T follicular helper cell (primary cell): ENCODE measurements at places on chromosomes 7 and 10.
A peak's percentile ranks its signal among the peaks of the same experiment; 100 is the strongest.

GRCh38 chr7:46256870-46257661 is 336.0 kb upstream of the IGFBP3 start:
- no peak for DNase-seq

GRCh38 chr7:91957232-91957631 is 16.6 kb downstream of the AKAP9 start:
- no peak for DNase-seq

DNA sequence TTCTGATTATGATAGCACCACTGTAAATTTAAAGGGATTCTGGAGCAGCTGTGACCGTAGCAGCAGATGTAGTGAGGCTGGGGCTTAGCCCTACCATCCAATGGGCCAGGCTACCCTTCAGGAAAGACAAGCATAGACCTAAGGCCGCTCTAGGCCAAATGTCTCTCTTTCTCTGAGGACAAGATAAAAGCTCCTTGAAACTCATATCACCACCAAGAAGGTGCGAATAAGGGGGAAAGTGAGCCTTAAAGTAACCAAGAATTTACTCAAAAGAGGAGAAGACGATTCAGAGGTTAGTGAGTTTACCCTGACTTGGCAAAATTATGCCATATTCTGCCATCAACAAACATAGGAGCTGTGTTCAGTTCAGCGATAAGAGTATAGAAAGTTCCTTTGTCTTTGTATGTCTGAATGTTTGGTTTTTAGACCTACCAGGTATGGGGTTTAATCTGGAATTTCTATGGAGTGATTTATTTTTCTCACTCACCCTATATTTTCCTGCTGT is 79.8 kb downstream of the PFKFB3 start:
- DNase-seq: no peak

DNA sequence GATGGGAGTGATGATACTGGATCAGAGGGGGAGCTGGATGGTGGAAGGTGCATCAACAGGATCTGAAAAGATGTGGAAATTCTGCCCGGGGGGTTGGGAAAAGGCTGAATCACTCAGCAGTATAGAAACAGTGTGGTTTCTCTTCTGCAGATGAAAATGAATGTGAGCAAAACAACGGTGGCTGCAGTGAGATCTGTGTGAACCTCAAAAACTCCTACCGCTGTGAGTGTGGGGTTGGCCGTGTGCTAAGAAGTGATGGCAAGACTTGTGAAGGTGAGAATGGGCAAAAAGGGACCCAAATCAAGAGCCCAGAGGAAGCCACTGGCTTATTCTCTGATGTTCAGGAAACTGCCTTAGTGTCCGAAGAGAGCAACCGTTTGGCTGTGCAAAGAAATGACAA is 12.9 kb downstream of the OIT3 start:
- no peak for DNase-seq

DNA sequence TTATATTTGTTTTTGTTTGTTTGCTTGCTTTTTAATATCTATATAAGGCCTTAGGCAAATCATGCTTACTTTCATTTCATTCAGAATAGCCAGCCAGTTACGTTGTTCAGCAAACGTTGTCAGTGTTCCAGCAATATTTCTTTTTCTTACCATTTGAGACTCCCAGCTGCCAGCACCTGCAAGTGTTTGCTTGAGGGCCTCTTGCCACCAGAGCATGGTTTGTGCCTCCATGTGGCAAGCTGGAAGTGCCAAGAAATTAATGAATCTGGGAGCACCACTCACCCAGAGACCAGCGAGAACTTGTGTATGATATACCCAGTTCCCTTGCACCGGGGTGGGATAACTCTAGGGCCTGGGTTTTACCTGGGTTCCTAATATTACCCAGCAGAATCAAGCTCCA is 177.1 kb upstream of the CSTF2T start:
- no peak for DNase-seq

DNA sequence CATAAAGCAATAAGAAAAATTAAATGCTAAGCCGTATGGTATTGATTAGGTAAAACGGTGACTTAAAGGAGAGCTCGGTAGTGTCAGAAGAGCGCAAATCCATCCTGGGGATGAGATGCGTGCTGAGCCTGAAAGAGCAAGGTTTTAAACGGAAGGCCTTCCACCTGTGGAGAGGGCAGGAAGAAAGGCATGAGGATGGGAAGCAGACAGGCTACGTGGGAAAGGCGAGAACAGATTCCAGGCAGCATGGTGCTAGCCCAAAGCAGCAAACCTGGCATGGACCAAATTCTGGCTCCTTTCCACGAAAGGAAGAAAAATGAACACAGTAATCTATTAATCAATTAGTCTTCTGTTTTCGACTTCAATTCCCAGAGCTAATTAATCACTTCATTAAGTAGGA is 103.5 kb downstream of the HIPK2 start:
- no peak for DNase-seq

DNA sequence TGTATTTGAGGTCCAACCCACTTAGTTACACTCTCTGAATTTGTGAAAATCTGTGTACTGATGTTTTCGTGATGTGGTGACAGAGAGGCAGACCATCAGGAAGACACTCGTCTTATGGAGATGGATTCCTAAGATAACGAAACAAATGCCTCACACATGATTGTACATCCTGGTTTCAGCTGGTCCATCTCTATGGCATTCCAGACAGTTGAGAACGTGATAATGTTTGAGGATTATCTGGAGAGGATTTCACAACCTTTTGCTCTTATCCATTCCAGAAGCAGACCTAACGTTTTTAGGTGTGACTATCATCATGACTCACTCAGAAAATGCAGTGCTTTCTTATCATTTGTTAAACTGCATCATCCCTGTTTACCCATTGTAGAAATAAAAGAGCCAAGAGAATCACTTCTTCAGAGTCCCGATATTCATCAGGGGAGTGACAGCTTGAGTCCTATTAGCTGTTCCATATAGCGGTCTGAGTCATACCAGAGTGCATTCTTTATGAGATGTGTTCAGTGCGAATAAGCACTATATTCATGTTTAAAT is 74.5 kb downstream of the BMPER start:
- DNase-seq: no peak

GRCh38 chr7:108328174-108328651 is 128.0 kb downstream of the NRCAM start:
- no peak for DNase-seq

- peak; percentile 9 for DNase-seq
These were observed 100.3 kb upstream of the SVIL start for GRCh38 chr10:29734962-29735627.

DNA sequence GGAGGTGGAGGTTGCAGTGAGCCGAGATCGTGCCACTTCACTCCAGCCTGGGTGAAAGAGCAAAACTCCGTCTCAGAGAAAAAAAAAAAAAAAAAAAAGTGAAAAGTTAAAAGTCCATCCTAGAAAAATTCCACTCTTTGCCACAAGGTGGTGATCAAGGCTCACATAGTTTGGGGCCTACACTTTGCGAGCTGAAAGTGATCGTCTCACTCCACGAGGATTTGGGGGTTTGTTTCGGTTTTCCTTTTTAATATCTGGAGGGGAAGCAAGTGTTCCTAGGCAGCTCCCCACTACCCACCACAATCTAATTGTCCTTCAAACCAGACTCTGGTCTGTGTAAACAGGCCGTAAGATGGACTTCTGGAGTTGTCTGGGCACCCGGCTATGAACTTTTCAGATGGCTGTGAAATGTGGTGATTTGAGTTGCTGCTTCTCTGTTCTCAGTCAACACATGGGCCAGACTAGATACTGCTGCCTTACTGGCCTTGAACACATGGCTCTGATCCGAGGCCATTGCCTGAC is 27.1 kb downstream of the PRLHR start:
- DNase-seq: peak; percentile 30

- DNase-seq: no peak
These were observed 187.2 kb upstream of the CELF2 start for GRCh38 chr10:10830293-10830986.

- no peak for DNase-seq
These were observed 373.9 kb upstream of the NFE2L3 start for GRCh38 chr7:25777969-25778708.

- DNase-seq: no peak
These were observed 495 bp downstream of the SFR1 start for GRCh38 chr10:104122225-104123107.

DNA sequence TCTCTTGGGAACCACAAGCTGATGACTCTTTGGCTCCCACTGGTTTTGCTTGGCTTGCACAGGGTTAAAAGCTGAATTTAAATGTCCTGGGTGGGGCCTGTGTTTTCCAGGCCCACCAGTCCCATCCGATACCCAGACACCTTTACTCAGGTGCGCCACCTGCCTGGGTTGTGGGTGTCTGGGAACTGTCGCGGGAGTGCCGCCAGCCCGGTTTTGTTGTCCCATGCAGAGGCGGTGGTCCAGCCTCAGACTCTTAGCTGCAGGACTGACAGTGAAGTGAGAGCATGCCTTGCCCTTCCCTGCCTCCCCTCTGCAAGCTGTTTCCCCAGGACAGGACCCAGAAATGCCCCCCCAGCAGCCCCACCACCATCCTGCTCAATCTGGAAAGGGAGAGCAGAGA is 255.6 kb upstream of the ZNF32 start:
- DNase-seq: no peak

DNA sequence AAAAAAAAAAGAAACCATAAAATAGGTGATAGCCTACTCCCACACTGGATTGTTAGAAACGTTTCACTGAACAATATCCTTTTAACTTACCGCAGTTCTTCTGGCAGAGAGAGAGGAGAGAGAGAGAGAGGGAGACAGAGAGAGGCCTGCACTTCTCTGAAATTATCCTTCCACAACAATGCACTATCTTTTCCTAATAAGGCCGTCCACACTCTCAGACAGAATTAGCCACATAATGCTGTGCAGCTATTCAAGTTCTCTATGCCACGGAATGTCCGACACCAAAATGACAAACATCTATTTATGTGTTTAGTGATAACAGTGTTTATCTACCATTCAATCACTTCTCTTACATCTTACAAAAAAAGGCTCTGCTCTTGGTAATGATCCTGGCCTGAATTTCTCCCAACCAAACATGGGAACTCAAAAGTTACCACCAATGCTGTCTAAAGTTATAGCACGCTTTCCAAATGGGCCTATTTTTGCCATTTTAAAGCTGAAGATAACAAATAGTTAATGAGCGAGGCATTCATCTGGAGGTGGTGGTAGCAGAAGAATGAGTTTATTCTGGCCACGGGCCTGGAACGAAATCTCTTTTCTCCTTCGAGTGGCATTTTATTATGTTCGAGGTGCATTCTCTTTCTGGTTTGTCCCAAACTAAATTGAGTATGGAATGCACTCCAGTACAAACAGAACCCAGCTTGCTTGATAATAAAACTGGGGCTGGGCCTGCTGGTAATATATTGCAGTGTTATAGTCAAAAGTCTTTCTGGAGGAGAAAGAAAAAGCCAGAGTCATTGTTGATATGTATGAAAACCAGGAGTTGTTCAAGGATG is 160.2 kb upstream of the SVIL start:
- DNase-seq: no peak

GRCh38 chr7:132133501-132133900 is 442.8 kb downstream of the PLXNA4 start:
- no peak for DNase-seq

DNA sequence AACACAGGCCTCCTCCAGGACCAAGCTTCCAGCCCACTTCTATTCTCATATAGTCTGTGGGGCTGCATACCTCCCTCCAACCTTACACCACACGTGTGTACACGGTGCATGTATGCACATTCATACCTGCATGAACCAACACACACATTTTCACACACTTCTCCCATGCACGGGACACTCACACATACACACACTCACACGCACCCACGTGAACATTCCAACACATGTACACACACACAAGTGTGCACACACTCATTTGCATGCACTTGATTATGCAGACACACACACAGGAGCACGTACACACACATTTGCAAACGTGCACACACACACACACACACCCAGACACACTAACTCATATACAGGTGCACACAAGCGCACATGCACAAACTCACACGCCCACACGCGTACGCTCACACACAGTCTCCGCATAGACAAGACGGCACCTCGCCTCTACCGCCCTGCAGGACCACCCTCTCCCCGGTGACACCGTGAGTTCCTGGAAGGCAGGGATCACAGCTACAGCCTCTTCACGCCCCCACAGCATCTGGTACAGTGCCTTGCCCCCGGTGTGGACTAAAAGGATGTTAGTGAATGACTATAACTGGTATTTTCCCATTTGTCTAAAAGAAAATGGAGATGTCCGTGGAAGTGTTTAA is 263.8 kb downstream of the PTPRN2 start:
- DNase-seq: no peak

DNA sequence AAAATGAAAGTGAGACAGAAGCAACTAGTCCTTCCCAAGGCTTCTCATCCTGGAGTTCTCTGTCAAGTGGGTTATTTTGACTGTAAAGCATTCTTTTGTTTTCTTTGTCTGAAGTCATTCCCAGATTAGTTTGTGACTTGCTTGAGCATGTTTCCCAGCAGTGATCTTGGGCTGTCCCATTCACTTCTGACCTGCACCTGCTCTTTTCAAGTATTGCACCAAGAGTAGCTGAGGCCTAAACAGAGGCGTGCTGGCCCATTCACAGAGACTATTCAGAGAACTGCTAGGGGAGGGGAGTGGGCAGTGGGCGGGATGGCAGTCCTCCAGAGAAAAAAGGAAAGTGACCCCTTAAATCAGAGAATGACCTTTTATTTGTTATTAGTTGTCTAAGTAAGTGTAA is 61.3 kb downstream of the CACNA2D1 start:
- no peak for DNase-seq

DNA sequence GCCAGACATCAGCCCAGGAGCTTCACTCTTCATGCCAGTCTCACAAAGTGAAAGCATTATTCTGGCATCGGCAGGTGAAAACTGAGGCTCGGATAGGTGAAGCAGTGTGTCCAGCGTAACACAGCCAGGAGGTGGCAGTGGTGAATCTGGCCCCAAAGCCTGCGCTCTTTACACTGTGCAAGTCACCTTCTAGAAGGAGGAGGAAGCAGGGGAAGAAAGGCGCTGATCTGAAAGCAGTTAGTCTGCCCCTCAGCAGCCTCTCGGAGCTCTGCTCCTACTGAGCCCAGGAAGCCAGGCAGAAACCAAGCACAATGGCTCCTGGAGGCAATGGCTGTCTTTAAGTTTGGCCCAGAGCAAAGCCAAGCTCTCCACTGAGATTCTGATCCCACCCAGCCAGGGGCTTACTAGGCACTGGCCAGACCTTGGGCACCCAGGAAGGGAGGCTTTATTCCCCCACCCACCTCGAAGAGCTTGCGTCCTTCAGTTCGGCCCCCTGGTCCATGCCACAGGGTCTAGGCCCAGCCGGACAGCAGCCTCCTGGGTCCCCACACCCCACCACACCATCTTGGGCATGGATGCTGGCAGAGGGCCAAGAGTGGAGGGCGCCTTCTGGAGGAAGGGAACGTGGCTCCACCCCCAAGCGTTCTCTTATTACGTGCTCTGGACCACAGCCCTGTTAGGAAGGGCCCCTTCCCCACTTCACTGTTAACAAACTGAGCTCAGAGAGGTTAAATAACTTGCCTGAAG is 104.5 kb downstream of the GRID1 start:
- no peak for DNase-seq

- DNase-seq: no peak
These were observed 27.6 kb downstream of the NPS start for GRCh38 chr10:127576740-127577161.

- DNase-seq: no peak
These were observed 115.3 kb downstream of the ST7 start for GRCh38 chr7:117068511-117069145.

DNA sequence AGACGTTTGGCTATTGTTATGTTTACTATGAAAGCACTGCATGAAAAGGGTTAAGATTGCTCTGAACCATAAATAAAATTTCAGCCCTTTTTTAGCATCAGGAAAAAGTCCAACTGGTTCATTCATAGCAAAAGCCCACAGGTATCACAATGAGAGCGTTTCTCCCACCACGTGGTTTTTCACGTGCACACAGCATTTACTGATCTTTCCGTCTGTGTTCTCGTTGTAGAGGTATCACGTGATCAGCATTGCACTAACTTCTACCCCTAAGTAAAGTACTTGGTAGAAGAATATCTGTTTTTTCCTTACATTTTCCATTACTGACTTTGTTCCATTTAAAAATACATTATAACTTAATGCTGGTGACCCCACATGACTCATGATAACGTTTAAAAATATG is 17.8 kb upstream of the CCDC3 start:
- DNase-seq: no peak
